ENCODE measurements at places on chromosomes 12 and 14. TPM values are rescaled to one million over a fixed set of nuclear protein-coding genes. Genes with fewer than 3 reads are reported as not detected.

DNA sequence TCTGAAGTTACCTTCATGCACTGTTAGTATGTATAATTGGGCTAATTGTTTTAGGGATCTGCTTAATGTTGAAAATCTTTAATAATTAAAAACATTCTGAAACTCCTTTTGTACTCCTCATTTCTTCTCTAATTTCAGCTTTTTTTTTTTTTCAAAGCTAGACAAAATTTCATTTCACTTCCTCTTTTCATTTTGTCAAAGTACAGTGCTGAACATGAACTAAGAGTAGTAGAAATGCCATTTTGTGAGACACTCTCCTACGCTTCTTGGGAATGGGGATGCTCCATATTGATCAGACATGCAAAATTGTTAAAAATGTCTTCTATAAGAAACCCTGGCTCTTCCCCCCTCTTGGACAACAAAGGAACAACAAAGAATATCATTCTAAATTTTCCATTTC, 1.7 kb downstream of the ABCD2 start:
- no peak for DNase-seq

- DNase-seq, result no peak
Measured at GRCh38 chr14:82345184-82345583, 811.5 kb upstream of the SEL1L start.

DNA sequence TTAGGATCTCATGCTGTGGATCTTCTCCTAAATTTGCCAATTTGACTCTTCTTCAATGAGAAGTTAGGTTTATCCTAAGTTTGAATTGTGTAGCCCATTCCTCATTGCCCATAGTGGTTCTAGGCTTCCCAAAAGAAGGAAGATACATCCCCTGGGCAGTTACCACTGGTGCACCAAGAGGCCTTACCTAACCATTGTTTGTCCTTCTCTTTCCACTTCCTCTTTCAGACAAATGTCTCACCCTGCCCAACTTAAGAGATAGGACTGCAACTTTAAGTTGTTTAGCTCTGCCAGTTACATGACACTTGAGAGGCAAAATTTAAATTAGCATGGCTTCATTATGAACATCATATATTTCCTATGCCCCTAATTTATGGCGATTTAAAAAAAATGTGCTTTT, 9.4 kb upstream of the KCNH3 start:
- DNase-seq, result no peak

DNA sequence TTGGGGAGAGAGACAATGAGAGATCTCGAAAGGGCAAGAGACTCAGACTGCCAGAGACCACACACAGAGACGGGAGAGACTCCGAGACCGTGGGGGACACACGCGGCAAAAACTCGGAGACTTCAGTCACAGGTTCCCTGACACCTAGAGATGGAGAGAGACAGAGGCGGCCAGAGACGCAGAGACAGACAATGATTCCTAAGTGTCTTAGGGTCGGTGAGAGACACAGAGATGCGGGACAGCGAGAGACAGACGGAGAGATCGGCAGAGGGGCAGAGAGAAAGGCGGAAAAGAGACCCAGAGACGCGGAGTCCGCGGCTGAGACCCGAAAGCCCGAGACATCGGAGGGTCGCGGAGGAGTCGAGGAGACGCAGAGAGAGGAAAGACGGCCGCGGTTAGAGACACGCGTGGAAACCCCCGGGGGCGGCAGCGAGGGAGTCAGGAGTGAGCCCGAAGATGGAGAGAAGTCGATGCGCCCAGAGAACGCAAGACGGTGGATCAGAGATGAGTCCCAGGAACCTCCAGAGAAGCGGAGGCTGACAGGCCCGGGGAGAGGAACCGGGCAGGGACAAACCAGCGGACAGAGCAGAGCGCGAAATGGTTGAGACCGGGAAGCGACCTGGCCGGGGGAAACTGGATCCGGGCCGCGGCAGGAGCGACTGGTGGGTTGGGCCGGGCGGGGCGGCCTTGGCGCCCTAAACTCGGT, 7.8 kb downstream of the LHX5 start:
- DNase-seq, result no peak

DNA sequence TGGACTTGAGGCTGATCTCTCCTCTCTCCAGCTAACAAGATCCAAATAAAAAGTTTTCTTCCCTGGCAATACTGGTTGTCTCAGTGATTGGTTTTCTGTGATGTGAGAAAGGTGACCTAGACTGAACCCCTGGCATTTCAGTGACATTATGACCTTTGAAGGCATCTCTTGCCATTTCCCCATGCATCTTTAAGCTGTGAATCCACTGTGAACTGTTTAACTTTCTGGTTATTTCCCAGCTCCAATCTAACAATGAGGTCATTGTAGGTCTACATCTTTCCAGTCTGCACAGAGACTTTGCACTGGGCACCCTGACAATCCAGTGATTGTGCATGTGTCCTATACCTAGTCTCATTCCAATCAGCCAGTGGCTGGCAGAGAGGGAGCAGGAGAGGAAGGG, 155.9 kb upstream of the NUDT4 start:
- no peak for DNase-seq

- no peak for DNase-seq
Measured at GRCh38 chr12:1605129-1606020, 11.0 kb upstream of the FBXL14 start.

DNA sequence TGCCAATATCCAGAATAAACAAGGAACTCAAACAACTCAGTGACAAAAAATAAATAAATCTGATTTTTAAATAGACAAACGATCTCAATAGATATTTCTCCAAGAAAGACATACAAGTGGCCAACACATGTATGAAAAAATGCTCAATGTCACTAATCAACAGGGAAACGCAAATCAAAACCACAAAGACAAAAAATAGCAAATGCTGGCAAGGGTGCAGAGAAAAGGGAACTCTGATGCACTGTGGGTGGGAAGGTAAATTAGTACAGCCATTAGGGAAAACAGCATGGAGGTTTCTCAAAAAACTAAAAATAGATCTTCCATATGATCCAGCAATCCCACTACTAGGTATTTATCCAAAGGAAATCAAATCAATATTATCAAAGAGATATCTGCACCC, 3.5 kb upstream of the EIF5 start:
- no peak for DNase-seq

DNA sequence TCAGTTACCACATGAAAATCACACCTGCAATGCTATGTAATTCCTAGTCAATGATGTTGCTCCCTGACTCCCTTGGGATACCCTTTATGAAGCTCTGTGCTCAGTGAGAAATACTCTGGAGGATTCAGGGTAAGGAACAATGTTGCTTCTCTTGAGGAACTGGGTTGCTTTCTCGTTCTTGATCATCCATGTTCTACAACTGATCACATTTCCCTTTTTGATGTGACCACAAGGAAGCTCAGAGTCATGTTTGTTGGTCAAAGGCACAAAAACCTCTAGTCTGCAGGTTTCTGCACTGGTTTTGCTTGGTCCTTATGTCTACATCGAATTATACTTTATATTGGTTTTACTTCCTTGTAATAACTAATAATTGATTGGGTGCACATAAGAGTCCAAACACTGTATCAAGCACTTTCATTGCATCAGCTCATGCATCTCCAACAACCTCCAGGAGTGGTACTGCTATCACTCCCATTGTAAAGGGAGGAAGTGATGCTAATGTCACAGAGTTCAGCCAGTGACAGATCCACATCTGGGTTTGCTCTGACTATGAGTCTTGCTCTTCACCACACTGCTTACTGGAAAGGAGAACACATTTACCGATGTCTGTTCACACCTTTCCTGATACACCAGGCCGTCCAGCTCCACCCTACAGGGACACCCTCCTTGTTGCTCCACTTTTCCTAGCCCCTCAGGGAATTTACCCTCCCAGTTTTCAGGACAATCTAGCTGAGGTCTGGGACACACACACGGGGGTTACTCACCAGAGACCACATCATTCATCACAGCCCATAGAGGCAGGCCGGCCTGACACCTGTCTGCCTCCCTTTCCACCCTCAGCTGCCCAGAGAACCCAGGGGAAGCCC, 41.0 kb downstream of the CMKLR1 start:
- DNase-seq, result no peak

GRCh38 chr14:100554082-100554677, 33.0 kb downstream of the BEGAIN start:
- DNase-seq, result no peak

GRCh38 chr12:56838621-56839488, 75.7 kb downstream of the HSD17B6 start:
- DNase-seq, result no peak

- no peak for DNase-seq
Measured at GRCh38 chr12:102879144-102879763, 37.8 kb downstream of the PAH start.

- no peak for DNase-seq
Measured at GRCh38 chr12:12723149-12723680, 6.0 kb downstream of the CDKN1B start.

- peak; percentile 79 for DNase-seq
Measured at GRCh38 chr12:6033546-6033945, 88.5 kb upstream of the ANO2 start.

GRCh38 chr12:16324772-16325171, 22.7 kb upstream of the MGST1 start:
- no peak for DNase-seq

DNA sequence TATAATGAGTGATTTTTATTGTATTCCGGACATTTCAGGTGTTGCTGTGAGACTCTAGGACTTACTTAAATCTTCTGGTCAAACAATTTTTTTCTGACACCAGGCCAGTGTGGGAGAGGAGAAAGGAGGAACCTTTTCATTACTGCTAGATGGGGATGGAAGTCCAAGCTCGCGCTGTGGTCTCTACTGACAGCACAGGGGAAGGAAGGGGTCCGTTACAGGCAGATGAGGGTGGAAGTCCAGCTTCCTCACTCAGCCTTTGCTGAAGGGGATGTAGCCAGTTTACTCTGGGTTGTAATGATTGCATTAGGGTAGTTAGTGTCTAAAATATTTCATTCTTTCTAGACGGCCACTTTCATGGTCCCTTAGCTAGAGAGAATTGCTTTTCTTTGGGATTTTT, 26.3 kb upstream of the ST8SIA1 start:
- DNase-seq, result no peak

DNA sequence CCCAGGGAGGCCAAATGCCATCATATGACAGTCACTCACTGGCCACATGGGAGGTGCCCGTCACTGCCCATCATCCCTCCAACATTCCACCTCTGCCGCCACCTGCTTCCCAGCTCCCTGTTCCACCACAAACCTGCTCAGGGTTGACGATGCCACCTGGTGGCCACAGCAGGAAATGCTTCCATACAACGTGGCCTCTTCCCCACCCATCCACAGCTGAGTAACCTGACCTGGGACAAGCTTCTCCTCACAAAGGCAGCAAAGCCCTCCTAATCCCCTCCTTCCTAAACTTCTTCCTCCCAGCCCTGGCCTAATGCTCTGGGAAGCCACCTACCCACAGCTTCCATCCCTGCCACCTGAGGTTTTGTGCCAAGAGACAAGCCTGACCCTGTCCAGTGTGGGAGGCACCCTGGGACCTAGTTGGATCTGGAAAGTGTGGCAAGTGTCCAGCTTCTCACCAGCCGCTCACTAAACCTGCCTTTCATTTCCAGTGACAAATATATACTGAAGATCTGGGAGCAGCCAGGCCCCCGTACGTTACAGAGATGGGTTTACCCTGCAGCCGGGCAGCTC, 4.3 kb downstream of the DEGS2 start:
- DNase-seq, result no peak

- DNase-seq, result no peak
Measured at GRCh38 chr12:113069751-113070116, 13.2 kb downstream of the DTX1 start.

DNA sequence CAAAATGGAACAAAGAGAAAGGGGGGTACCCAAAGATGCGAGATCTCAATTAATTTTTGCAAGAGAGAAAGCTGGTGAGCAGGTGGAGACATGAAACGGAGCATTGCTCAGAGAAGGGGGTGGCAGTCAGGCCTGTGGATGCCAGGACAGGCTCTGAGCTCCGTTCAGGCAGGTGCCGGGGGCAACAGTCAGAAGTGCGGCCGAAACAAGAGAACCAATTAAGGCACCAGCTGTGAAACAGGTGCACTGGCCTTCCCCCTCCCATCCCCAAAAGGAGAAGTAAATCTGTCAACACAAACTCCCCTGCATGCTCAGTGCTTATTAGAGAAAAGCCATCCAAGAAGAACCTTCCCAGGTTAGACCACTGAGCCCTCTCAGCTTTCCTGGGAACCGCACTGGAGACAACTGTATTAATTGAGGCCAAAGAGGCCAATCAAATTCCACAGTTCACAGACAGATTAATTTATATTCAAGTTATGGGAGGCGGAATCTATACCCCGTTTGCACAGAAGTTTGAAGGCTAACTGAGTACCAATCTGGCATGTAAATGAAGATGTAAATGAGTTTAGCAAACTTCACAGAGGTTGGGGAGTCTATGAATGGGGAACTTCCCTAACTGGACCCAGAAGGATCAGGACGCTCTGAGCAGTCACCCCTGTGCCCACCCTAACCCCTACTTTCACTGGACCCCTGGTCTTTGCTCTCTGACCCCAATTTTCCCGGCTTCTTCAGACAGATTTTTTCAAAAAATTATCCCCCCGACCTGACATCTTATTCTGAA, 20.9 kb downstream of the OAS2 start:
- no peak for DNase-seq

GRCh38 chr12:2212971-2213869, 160.4 kb downstream of the CACNA1C start:
- DNase-seq, result no peak

Gene INHBC
- not detected for total RNA-seq

Gene MYF5
- total RNA-seq, result not detected

Gene STRN3
- 42.0 TPM for total RNA-seq

Gene FGF6
- not detected for total RNA-seq

Gene OLR1
- 6.2 TPM for total RNA-seq

Gene TNS2
- 210 TPM for total RNA-seq

Gene C12orf54
- total RNA-seq, result not detected

Gene SYNE3
- 179 TPM for total RNA-seq
